ENCODE measurements at places on chromosomes 1 and 21. TPM values are rescaled to one million over a fixed set of nuclear protein-coding genes. Genes with fewer than 3 reads are reported as not detected.

PTPN22 gene
- 11.4 TPM for total RNA-seq

BTBD19 gene
- 63.9 TPM for total RNA-seq

NTRK1 gene
- 1.4 TPM for total RNA-seq

DNA sequence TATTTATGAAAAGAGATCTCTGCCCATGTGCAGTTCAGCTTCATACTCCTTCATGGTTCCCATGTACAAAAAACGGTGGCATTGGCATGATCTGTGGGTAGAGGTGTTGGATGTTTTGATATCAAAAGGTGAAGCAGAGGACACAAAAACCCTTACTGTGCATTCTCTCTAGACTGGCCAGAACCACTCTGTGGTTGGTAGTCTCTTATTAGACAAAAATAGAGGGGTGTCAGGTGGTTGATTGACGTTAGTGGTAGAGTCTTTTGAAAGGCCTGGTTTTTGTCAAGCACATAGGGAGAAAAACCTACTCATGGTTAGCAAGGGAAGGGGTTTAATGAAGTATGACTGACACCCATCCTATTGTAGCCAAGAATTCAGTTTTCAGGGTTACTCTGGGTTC, 400.0 kb upstream of the TMPRSS15 start:
- no peaks in the 10 kb centered on the region for H3K4me1 ChIP-seq
- no peaks in the 10 kb centered on the region for H3K36me3 ChIP-seq
- H3K27ac ChIP-seq: no peak overlapping the region
- H3K27me3 ChIP-seq: no peaks in the 10 kb centered on the region
- H3K4me3 ChIP-seq: no peak overlapping the region
- no peak for DNase-seq

GRCh38 chr1:41864471-41865040, 54.2 kb downstream of the HIVEP3 start:
- H3K4me3 ChIP-seq: no peak overlapping the region
- no peaks in the 10 kb centered on the region for H3K36me3 ChIP-seq
- DNase-seq: no peak
- peaks cover 11% of the 10 kb centered on the region for H3K4me1 ChIP-seq

TSPEAR gene
- 0.14 TPM for total RNA-seq

DNA sequence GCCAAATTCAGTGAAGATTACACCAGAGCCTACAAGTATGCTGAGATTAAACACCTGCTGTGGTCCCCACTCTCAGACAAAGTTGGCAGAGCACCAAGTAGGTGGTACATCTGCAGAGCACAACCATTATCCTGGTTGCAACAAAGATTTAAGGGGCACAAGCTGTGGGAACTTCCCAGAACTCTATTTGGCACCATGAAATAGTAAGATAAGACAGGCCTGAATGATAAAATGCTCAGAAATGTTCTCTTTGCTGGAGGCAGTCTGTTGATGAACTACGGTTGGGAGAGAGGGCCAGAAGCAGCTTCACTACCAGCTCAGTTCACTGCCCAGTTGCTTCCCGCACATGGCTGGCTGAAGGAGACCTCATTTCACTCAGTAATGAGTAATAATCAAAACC, 19.9 kb downstream of the RPL5 start:
- no peak overlapping the region for H3K4me3 ChIP-seq
- no peak for DNase-seq
- no peaks in the 10 kb centered on the region for H3K36me3 ChIP-seq
- H3K27me3 ChIP-seq: no peaks in the 10 kb centered on the region
- peaks cover 2% of the 10 kb centered on the region for H3K4me1 ChIP-seq

Measured in upper lobe of left lung (tissue), 6 donors.